Stimulated activated CD4-positive, alpha-beta T cell treated with anti-CD3 and anti-CD28 coated beads, Interleukin-12 subunit alpha, Interleukin-12 subunit beta, amount 100 ng/mL, for 4 hours (primary cell): ENCODE measurements at places on chromosomes 5 and 9.

DNA sequence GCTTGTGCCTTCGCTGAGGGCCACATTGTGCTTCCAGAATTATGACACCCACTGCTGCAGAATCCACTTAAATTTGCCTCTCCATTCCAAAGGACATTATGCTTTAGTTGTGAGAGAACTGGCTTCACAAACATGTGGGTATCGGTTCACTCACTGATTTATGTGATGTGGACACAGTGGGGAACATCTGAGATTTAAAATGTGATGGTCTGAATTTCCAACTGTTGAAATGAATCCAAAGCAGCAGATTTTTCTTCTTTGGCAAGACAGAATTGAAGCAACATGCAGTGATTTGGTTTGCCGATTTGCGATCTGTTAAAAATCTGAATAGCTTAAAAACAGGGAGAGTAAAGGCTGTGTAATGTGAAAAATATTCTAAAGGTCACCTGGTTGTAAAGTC is 20.3 kb downstream of the PCSK5 start:
- DNase-seq: no peak

DNA sequence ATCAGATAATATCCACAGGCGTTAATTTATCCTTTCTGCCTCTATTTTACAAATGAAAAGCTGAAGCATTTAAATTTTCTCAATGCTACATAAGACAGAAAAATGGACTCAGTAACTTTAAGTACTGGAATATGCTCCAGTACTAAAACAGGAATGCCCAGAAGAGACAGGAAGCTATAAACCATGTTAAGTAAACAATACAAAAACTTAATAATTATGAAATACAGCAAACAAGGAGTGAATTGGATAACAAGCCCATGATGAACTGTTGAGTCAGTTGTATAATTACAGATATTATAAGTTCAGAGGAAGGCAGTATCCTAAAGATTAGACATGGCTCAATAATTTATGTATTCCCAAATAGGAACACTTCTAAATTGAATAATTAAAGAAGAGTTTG is 148.5 kb downstream of the CHSY3 start:
- no peak for DNase-seq

- no peak for DNase-seq
These were observed 55.2 kb downstream of the DROSHA start for GRCh38 chr5:31476738-31477141.

DNA sequence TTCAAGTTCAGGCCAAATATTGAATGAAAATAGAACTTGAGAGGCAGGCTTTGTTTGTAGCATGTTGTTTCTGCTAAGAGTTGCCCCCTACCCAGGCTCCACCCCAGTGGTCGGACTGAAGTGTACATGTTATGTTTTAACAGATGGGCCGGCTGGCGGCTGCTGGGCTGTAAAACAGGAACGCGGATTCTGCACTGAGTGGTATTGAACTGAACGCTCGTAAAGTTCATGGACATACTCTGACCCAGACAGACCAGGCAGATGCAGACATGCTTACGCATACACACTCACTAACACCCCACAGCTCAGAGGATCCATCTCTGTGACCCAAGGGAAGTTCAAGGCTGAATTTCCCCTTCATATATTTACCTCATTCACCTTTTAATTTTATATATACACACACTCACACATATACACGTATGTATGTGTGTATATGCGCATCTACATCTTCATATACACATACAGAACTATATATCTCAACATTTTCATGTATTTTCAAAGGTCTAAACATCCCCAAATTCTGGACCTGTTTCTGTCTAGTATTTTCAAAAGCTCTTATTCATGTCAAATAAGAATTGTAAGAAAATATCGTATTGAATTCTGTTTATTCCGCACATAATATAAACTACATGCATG is 1.4 kb downstream of the MARCHF3 start:
- DNase-seq: no peak

- no peak for DNase-seq
These were observed 153.5 kb downstream of the TTLL11 start for GRCh38 chr9:121939643-121940042.

DNA sequence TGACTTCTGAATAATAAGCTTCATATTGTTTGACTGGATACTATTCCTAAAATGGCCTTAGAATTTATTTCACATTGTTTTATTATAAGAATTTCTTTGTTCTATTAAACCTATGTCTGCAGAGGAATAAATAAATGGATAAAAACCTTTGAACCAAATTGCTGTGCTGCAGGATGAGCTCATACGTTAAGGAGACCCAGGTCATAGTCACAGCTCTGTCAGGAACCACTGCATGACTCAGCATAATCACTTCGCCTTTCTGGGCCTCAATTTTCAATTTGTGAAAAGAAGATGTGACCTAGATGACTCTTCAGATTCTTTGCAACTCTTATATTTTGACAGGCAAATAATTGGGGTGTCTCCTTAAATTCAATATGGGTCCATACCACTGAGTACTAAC is 36.7 kb upstream of the HMHB1 start:
- no peak for DNase-seq

DNA sequence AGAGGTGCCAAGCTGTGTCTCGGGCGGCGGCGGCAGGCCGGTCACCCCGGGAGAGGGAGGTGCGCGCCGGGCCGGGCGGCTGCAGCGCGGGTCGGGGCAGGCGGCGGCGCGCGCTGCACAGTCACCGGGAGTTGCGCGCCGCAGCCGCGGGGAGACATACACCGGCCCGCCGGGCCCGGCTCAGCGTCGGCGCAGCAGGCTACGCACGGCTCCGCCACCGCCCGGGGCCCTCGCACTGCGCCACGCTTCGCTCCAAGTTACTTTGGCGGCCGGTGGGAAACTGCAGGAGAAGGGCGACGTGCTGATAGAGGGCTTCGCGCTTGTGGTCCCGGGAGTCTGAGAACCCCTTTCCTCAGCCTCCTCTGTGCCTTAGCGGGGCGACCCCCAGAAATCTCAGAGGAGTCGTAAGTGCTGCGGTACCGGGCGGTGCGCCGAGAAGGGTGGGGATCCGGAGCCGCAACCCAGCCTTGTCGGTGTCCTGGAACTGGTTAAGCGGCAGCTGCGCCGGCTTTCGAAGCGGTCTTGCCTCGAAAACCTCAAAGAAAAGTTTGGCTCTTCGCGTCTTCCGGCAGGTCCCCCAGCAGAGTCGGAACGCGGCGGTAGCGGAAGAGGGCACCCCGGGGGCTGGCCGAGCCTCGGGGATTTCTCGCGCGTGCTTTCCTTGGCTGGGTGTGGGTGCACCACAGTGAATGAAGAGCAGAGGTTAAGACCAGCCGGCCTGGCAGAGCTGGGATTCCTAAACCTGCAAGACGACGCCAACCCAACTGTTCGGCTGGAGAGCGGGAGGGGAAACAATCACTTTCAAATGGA is at the start of gene EFNA5:
Gene EFNA5, minus strand, starts transcription at position 6 of the 810 bp plus-strand sequence.
- no peak for DNase-seq

DNA sequence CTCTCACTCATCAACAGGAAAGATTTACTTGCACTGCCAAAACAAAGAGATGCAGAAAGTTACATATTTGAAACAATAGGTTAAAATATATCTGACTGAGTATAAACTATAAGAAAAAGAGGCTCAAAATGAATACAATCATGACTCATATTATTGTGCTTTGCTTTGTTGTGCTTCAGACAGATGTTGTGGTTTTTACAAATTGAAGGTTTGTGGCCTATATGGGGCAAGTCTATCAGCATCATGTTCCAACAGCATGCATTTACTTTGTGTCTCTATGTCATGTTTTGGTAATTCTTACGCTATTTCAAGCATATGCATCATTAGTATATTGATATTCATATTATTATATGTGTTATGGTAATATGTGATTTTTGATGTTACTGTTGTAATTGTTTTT is 330.0 kb downstream of the PRR16 start:
- no peak for DNase-seq

DNA sequence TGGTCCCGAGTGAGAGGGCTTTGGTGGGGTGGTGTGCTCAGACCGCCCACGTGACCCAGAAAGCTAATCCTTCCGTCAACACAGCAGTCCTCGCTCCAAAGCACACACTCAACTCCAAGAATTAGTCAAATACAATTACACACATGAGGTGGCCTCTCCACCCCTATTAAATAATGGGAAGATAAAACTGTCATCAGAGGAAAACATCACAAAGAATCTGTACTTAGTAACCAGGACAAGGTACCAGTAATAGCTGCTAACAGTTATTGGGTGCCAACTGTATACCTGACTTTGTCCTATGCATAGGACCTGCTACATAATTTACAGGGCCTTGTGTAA is 222.8 kb downstream of the HSPA4 start:
- no peak for DNase-seq

DNA sequence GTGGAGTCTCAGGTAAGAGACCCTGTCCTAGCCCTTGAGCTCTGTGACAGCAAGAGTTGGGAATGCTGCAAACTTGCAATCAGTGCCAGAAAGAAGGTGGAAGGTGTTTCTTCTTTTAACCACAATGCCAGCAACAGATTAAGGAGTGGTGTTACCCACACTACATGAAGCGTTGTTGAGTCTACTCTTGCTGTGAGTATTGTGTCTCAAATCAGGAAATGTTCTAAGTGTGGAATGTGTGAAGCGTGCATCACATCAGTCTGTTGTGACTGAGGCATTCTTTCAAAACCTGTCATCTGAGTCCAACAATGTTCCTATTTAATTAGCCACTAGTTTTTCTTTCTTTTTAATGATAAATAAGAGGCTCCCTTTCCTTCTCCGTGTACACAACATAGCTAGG is 2.9 kb upstream of the LURAP1L start:
- no peak for DNase-seq

DNA sequence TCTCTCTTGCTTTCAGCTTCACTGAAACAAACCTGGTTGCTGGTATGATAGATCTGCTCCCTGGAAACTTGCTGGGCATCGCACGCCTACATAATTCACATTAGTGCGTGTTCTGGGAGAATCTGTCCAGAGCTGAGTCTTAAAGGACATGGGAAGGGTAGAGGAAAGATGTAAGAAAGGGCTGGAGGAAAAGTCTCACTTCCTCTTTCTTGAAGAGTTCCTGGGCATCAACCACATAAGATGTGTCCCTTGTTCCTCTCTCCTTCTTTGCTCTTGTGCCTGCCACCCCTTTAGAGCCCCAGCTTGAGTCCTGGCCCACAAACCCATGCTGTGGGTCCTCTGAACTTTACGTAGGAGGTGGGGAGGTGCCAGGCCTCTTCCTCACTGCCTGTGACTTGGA is 205.3 kb upstream of the PANK3 start:
- no peak for DNase-seq

DNA sequence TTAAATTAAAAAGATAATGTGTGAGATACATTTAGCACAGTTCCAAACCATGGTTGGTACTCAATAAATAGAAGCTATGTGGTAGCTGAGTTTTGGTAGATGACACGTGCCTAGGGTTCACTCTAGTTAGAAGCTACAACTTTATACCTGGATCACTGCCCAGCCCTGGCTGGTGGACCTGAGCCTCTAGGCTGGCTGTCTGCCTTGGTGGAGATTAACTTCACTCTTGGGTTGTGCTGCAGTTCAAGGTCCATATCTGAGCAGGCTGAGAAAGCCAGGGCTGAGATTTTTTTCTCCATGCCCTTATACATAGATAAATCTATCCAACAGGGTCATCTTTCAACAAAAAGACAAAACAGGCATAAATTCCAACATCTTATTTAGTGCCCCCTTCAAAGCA is 44.6 kb upstream of the SPDL1 start:
- DNase-seq: no peak

- no peak for DNase-seq
These were observed 30.0 kb upstream of the TENT4A start for GRCh38 chr5:6683241-6683640.

DNA sequence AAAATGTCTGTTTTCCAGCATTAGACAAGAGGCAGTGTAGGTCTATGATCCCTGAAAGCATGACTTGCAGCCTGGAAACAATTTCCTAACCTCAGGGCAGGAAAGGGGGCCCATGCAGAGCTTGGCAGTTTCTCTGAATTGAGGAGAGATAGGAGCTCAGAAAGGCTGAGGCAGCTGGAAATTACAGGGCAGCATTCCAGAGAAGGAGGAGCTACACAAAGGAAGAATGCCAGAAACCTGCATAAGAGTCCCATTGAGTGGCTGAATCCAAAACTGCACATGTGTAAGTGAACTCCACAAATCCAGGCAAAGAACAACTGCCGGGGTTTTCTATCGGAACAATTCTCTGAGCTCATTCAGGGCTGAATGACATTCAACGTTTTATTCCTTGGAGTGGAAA is 346.8 kb downstream of the PIK3R1 start:
- DNase-seq: no peak

- DNase-seq: no peak
These were observed 69.1 kb downstream of the MYO10 start for GRCh38 chr5:16866795-16867576.

- no peak for DNase-seq
These were observed 97.0 kb upstream of the VCAN start for GRCh38 chr5:83374547-83374946.

GRCh38 chr9:105975886-105976645 is 281.7 kb downstream of the TMEM38B start:
- DNase-seq: no peak

DNA sequence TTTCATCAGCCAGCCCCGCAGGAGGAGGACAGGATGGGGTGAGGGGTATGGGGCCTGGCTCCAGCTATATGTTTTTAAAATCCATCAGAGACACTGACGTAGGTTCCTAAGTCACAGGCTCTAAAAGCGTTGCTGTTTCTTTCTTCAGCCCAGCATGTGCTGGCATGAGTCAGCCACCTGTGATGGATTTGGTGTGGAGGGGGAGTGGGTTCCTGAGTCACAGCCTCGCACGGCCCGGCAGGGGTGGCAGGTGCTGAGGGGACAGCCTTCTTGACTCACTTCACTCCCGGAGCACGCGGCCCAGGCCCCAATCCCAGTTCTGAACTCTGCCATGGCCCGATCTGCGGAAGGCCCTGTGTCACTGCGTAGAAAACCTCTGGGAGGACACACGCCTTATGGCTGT is 38.8 kb upstream of the RPL26L1 start:
- no peak for DNase-seq

DNA sequence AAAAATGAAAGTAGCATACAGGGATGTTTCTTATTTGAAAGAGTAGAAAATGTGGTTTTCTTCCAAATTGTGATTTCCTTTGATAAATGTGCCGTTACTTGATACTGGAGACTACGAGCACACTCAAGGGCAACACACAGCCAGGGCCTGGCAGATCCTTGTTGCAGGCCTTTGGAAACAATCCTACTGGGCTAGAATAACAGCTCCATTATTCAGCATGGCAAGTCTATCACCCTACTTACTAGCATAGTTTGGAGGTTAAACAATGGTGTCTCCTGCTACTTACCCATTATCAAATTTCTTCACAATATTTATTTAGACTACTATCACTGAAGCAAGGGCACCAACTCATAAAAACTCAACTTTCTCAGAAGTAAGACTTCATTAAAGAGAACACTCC is 140.8 kb upstream of the ZNF608 start:
- DNase-seq: no peak

GRCh38 chr5:57676222-57677098 is 193.8 kb upstream of the ACTBL2 start:
- no peak for DNase-seq

- DNase-seq: no peak
These were observed 94.6 kb upstream of the TXNDC8 start for GRCh38 chr9:110432253-110432652.
